ENCODE measurements at places on chromosomes 1 and 21. TPM values are rescaled to one million over a fixed set of nuclear protein-coding genes. Genes with fewer than 3 reads are reported as not detected.

DNA sequence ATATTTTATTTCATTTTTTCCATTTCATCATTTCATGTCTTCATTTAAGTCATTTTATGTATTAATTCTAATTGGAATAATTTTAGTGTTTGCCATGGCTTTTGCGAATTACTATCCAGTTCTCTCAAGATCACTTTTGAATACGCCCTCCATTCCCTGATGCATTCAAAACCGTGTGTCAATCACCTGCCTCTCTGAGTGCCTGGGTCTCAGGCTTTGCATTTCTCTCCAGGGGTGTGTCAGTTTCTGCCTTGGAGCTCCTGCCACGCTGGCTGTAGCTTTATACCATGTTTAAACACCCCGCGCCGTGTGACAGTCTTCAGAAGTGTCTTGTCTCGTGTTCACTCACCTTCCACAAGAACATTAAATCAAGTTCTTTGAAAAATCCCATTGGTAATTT, 7.4 kb upstream of the DNMT3L start:
- H3K27ac ChIP-seq = no peak overlapping the region
- H3K27me3 ChIP-seq = no peaks in the 10 kb centered on the region
- H3K4me3 ChIP-seq = no peak overlapping the region
- no peak for DNase-seq
- H3K36me3 ChIP-seq = no peaks in the 10 kb centered on the region

DNA sequence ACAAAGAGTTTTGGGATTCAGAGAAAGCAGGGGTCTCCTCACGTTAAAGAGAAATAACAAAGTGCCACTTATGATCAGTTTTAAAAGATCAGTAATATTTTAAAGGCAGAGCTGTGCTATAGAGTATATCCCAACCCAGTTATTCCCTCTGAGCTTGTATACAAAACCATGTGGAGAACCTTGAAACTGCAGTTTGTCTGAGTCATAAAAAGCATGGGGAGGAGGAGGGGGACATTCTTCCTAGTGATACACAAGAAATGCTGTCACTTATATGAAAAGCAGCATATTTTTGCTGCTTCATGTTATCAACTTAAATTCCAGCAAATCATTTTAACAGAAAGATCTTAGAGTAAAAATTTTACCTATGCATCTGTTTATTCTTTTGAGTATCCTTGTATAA, 244.5 kb downstream of the GPR52 start:
- DNase-seq = no peak
- no peaks in the 10 kb centered on the region for H3K4me1 ChIP-seq
- no peak overlapping the region for H3K27ac ChIP-seq

Gene CR1
- total RNA-seq = 27.6 TPM

Gene ZRANB2
- total RNA-seq = 95.2 TPM

- no peak for DNase-seq
- H3K27me3 ChIP-seq = no peaks in the 10 kb centered on the region
- H3K4me1 ChIP-seq = no peaks in the 10 kb centered on the region
- H3K36me3 ChIP-seq = no peaks in the 10 kb centered on the region
- H3K27ac ChIP-seq = no peak overlapping the region
Measured at GRCh38 chr1:191804311-191804710, 354.0 kb upstream of the RGS18 start.

DNA sequence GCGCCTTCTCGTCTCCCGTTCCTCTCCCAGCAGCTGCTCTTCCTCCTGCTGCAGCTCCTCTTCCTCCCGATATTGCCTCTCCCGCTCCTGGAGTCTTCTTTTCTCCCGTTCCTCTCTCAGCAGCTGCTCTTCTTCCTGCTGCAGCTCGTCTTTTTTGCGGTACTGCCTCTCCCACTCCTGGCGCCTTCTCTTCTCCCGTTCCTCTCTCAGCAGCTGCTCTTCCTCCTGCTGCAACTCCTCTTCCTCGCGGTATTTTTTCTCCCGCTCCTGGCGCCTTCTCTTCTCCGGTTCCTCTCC, 5.3 kb downstream of the TCHH start:
- H3K4me1 ChIP-seq = peaks cover 4% of the 10 kb centered on the region
- H3K4me3 ChIP-seq = no peak overlapping the region
- H3K36me3 ChIP-seq = peaks cover 5% of the 10 kb centered on the region

Gene PM20D1
- total RNA-seq = 1.1 TPM

Gene STUM
- total RNA-seq = not detected

- DNase-seq = no peak
- H3K27me3 ChIP-seq = no peaks in the 10 kb centered on the region
- H3K4me1 ChIP-seq = peaks cover 4% of the 10 kb centered on the region
- no peak overlapping the region for H3K27ac ChIP-seq
- H3K36me3 ChIP-seq = no peaks in the 10 kb centered on the region
- peak overlapping the region; percentile 47 for H3K4me3 ChIP-seq
Measured at GRCh38 chr1:232877365-232878028, 72.3 kb downstream of the MAP10 start.

DNA sequence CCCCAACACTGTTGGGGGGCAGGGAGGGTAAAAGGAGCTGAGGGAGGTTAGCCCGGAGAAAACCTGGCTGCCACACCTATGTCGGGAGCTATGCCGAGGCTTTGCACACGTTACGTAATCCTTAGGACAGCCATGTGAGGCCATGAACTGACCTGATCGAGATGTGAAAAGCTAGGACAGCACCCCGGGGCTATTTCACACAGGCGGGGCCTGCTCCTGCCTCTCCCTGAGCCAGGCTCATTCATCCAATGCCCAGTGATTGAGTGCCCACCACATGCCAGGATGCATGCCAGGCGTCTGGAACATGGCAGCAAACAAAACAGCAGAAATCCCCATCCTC, 30.2 kb downstream of the LDLRAP1 start:
- H3K27me3 ChIP-seq = no peaks in the 10 kb centered on the region
- no peak for DNase-seq
- no peak overlapping the region for H3K4me3 ChIP-seq

DNA sequence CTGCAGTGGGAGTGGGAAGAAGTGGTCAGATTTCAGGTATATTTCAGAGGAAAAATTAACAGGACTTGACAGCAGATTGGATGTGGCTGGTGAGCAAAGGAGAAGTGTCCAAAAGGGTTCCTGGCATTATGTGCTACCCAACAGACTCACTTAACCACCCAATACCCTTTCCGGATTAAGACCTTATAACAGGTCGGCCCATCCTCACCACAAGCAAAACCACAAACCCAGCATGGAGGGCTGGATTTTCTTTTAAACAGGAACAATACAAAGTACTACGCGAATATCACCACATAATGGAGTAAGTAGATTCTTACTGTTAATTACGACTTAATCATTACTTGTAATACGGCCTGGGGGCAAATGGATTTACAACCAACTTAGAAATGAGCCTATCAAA, 59.2 kb downstream of the WDR64 start:
- DNase-seq = no peak
- H3K27me3 ChIP-seq = peaks cover 16% of the 10 kb centered on the region
- H3K27ac ChIP-seq = no peak overlapping the region
- H3K36me3 ChIP-seq = no peaks in the 10 kb centered on the region

GRCh38 chr1:229158341-229158921, 112.5 kb upstream of the RAB4A start:
- H3K27ac ChIP-seq = no peak overlapping the region
- no peak for DNase-seq
- H3K4me3 ChIP-seq = no peak overlapping the region
- peaks cover 15% of the 10 kb centered on the region for H3K4me1 ChIP-seq
- no peaks in the 10 kb centered on the region for H3K27me3 ChIP-seq

GRCh38 chr1:159960721-159961381, 6.8 kb upstream of the SLAMF9 start:
- peaks cover 7% of the 10 kb centered on the region for H3K36me3 ChIP-seq
- peaks cover 55% of the 10 kb centered on the region for H3K27me3 ChIP-seq
- no peak overlapping the region for H3K4me3 ChIP-seq
- H3K4me1 ChIP-seq = peaks cover 5% of the 10 kb centered on the region

GRCh38 chr1:32989160-32990050, 24.8 kb upstream of the RNF19B start:
- peak overlapping the region; percentile 26 for H3K4me3 ChIP-seq
- peak overlapping the region; percentile 95 for H3K27ac ChIP-seq
- peaks cover 42% of the 10 kb centered on the region for H3K4me1 ChIP-seq

Gene CYP4A22
- not detected for total RNA-seq

DNA sequence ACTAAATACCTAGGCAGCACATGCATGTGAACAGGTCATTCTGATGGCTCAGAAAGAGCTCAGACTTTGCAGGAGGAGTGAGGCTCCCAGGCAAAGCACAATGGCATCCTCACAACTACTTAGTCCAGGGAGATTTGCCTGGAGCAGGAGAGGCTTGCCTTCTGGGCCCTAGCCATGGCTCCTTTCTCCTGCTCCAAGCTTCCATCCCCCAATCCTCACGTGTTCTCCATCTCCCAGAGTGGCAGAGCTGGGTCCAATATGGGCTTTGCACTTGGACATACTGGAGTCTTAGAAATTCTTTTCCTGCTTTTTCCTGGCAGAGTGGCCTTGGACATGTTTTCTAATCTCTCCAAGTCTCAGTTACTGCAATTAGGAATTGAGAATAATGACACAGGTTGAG, 15.8 kb downstream of the MYBPH start:
- peaks cover 4% of the 10 kb centered on the region for H3K36me3 ChIP-seq
- DNase-seq = no peak
- peaks cover 4% of the 10 kb centered on the region for H3K4me1 ChIP-seq
- H3K27me3 ChIP-seq = peaks cover 40% of the 10 kb centered on the region
- no peak overlapping the region for H3K4me3 ChIP-seq
- H3K27ac ChIP-seq = no peak overlapping the region

GRCh38 chr1:89540406-89540970, 15.9 kb downstream of the LRRC8B start:
- peak overlapping the region; percentile 72 for H3K27ac ChIP-seq
- no peak for DNase-seq
- no peaks in the 10 kb centered on the region for H3K27me3 ChIP-seq
- peaks cover 31% of the 10 kb centered on the region for H3K4me1 ChIP-seq
- no peak overlapping the region for H3K4me3 ChIP-seq

Gene S100A16
- total RNA-seq = not detected

Gene PIK3R3
- total RNA-seq = 0.47 TPM

GRCh38 chr1:156082309-156083091, at the start of gene MEX3A:
MEX3A (minus strand) TSS chr1:156082465; CDS start chr1:156081998, 467 bp downstream.
- H3K4me3 ChIP-seq = peak within 1 kb of the TSS; percentile 88
- no peak within 1 kb of the TSS for H3K27ac ChIP-seq
- H3K36me3 ChIP-seq = peaks cover 4% of the 10 kb centered on the region

DNA sequence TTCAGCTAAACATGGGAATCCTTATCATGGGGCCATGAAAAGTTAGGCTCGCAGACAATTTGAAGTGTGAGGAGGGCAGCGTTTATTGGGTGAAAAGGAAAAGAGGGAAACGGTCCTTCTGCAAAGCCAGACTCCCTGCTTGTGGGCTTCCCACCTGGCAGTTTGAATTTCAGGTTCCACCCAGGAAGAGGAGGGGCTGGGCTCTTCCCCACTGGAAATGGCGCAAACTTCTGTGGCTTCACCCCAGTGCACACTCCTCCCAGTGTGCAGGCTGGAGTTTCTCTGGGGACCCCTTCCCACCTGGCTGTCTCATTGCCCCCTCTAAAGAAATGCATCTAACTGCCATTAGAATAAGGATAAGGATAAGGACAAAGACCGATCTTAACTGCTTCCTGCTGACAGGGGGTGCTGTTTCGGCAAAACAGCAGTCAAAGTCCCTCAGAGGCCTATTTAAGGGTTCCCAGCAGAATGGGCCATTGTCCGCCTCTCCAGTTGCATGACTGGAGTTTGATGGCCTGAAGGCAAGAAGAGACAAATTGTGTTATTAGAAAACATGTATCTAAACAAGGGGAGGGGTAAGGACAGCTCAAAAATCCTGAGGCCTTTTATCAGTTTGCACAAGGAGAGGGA, 20.4 kb downstream of the AIM2 start:
- H3K4me1 ChIP-seq = peaks cover 35% of the 10 kb centered on the region
- H3K4me3 ChIP-seq = no peak overlapping the region
- H3K27me3 ChIP-seq = no peaks in the 10 kb centered on the region
- peaks cover 19% of the 10 kb centered on the region for H3K36me3 ChIP-seq
- no peak for DNase-seq

Gene ACTL8
- not detected for total RNA-seq

DNA sequence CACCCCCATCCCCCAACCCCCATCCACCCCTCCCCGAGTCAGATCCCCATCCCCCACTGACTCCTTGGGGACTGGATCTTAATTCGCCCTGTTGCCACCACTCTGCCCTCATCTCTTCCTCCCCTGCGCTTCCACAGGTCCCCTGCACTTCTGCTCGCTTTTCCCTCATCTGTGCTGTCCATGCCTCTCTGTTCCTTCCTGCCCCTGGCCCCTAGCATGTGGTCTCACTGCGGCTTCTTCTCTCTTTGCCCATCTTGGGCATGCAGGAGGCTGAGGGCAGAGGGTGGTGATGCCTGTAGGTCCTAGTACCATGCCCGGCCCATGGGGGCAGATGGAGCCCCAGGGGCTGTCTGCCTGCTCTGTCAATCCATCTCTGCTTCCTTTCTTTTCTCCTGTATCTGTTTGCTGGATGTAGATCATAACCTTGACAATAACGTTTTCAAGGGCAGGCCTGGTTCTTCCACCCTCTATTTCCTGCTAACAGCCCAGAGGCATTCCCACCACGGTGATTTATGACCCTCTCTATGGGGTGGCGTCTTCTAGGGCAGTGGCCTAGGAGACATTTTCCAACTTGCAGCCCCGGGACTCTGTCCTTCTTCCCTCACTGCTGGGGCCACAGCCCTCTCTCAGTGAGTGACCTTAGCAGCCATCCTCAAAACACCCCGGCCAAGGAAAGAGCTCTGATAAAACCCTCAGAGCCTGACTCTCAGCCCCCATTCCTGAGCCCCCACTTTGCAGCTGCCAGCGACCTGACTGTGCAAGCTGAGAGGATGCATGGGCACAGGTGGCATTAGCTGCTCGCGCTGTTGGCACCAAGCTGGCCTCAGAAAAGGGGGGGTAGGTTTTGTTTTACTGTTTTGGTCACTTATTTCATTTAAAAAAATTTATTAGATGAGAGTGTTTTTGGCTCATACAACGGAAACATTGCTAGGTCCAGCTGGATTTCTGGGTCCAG, 33.9 kb downstream of the TMEM51 start:
- H3K27ac ChIP-seq = no peak overlapping the region
- no peak overlapping the region for H3K4me3 ChIP-seq
- peaks cover 3% of the 10 kb centered on the region for H3K4me1 ChIP-seq
- DNase-seq = no peak
- H3K27me3 ChIP-seq = peaks cover 50% of the 10 kb centered on the region
